Hematopoietic multipotent progenitor cell (in vitro differentiated cells): ENCODE measurements at places on chromosomes 16 and 17.

GRCh38 chr17:65058593-65058992 lies 2.1 kb upstream of the GNA13 start:
- no peak for DNase-seq

- DNase-seq, result no peak
Measured at GRCh38 chr16:81481207-81481821, 36.7 kb downstream of the CMIP start.

DNA sequence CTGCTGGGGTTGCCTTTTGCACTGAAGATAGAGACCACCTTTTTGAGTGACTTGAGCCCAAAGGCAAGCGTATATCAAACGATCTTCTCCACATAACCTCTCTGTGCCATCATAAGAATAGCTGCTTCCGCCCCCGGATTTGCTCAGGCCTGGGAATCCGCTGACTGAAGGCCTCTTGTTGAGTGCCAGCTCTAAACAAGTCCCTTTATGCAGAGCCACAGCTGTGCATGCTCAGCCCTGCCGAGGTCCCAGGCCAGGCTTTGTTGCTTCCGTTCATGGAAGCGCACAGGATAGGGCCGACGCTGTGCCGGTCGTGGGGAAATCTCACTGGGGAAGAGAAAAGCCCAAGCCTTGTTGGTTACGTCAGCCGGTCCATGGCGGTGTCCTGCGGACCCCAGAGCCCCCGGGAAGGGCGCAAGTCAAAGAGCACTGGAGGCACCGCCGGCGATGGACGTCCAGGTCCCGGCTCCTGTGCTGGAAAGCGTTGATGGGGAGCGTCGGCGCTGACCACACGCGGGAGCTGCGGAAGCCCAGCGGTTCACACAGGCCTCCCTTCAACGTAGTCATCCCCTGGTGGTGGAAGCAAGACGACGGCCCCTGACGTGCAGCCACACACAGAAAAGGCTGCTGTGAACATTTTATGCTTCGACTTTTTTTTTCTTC lies 23.5 kb upstream of the RPL13 start:
- DNase-seq, result no peak

DNA sequence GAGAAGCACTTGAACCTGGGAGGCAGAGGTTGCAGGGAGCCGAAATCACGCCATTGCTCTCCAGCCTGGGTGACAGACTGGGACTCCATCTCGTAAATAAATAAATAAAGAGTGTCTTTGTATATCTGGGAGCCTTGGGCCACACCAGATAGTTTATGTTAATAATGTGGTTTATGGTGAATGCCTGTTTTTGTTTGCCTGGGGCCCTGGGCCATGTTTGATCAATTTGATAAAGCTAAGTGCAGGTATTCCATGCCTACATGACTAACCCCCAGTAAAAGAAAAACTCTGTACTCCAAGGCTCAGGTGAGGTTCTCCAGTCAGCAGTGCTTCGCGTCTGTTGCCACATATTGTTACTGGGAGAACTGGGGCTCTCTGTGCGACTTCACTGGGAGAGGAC lies 15.1 kb downstream of the SCIMP start:
- no peak for DNase-seq

DNA sequence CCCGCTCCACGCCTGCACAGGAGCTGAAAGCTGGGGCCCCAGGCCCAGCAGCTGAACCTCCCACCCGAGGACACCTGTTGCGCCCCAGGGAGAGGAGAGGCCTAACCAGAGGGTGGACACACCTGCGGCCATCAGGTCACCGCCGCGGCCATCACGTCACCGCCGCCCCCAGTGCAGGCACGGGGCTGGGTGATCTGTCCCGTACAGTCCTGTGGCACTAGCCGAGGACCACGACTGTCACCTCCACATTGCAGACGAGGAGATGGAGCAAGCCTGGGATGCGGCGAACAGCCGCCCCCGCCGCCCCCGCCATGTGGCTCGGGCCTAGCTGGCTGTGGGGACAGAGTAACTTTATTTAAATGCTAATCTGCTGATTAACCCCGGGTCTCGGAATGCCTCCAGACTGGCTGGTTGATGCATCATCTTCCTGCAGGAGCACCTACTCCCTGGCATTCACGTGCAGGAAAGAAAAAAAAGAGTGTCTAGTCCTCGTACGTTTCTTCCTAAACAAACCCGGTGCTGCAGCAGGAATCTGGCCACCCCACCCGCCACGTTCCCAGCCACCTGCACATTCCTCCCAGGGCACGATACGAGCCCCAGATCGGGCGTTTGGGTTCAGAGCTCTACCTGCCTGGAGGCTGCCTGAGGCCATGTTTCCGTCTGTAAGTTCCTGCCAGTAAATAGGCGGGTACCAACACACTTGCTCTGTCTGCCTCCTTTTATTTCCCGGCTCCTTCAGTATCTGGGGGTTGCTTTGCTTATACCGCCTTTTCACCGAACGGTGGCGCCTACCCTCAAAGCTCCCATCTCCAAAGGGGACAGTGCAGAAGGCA lies 29.9 kb downstream of the PIEZO1 start:
- peak; percentile 44 for DNase-seq

DNA sequence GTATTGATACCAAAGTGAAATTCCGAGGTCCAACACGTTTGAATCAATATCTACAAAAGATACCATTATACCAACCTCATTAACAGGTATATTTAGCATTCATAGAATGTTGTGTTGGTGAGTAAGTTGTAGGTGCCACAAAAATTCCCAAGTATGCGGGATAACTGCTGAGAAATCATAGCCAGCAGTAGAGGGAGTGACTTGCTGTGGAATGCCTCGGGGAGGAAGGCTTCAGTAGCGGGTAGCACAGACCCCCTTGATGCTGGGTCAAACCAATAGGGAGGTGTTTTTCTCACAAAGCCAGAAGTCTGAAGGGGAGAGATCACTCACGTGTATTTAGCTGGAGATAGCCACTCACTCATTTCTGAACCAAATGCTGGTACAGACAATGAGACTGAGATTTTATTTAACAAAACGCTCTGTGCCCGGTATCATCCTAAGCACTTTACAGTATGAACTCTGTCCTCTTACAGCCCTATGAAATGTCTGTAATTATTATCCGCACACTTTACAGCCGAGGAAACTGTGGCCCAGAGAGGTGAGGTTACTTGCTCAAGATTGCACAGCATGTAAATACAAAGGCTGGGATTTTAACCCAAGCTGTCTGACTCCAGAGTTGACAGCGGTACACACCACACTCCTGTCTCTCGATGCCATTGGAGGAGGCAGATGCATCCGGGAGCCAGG lies 23.1 kb downstream of the HSBP1 start:
- DNase-seq, result no peak

DNA sequence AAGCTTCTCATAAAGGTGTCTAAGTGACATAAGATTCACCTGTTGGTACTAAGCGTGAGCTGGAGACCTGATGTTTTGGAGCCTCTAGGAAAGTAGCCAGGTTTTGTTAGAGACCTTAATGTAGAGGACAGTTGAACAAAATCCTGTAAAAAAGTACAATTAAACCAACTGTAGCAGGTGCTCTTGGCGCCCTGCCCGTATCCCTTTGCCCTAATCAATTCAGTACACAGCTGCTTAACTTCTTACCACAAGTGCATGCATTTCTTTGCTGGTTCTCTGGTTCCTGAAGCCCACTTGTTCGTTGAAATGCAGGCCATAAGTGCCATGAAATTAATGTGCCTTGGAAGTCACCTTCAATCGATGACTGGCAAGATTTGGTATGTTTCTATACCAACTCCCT lies 24.4 kb downstream of the GLP2R start:
- DNase-seq, result no peak

- peak; percentile 52 for DNase-seq
Measured at GRCh38 chr17:37470181-37470580, 19.5 kb upstream of the DUSP14 start.

- DNase-seq, result peak; percentile 72
Measured at GRCh38 chr16:28140788-28141618, 70.8 kb downstream of the XPO6 start.

DNA sequence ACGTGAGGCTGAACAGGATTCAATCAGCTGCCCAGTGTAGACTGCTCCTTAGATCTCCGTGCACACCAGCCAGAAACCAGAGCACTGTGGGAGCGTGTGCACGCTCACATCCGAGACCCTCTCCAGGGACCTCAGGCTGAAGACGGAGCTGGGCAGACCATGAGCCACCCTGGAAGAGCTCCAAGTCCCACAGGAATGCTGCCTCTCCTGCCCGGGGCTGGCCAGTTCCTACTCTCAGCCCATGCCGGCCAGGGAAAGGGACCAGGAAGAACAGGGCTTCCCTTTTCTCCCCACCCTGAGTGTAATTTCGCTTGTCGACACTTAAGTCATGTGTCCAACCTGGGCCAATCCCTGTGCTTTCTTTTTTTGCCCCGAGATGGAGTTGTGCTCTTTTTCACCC lies 6.9 kb downstream of the ALYREF start:
- DNase-seq, result no peak

GRCh38 chr17:78045316-78045715 lies 83.2 kb downstream of the TMC6 start:
- DNase-seq, result no peak

- no peak for DNase-seq
Measured at GRCh38 chr16:51449441-51449840, 298.4 kb upstream of the SALL1 start.

GRCh38 chr16:55465077-55465896 lies 13.7 kb upstream of the MMP2 start:
- peak; percentile 82 for DNase-seq

DNA sequence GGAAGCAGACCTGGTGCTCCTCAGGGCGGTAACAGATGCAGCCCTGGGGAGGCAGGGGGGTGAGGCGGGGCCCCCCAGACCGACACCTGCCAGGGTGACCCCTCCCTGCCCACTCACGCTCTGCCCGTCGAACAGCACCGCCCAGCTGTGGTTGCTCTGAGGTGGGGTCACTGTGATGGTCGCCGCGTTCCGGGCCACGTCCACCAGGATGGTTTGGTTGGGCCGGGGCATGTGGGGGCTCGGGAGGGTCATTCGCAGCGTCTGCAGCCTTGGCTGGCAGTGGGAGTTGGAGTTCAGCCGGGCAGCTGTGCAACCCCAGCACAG lies 692 bp downstream of the BRICD5 start:
- DNase-seq, result no peak

GRCh38 chr16:15498427-15499175 lies 64.2 kb downstream of the BMERB1 start:
- DNase-seq, result no peak

DNA sequence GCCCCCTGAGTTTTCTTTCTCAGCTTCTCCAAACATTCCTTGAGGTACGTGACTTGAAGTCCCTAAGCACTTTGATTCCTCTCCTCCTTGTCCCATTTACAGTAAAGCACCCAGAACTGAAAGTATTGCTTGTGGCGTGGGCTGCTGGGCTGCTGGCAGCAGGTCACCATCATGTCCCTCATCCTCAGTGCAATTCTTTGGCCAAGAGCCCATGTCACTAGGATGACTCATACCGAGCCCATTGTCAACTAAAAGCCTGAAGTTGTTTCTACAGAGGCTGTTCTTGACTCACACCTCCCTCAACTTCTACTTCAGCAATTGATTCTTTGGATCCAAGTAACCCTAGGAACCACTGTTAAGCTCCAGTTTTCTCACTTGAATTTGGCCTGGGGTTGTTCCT lies 54.3 kb downstream of the KPNA2 start:
- DNase-seq, result no peak

GRCh38 chr16:76297941-76298340 lies 20.7 kb downstream of the CNTNAP4 start:
- DNase-seq, result no peak

- DNase-seq, result no peak
Measured at GRCh38 chr16:30485818-30486436, 13.4 kb downstream of the ITGAL start.

DNA sequence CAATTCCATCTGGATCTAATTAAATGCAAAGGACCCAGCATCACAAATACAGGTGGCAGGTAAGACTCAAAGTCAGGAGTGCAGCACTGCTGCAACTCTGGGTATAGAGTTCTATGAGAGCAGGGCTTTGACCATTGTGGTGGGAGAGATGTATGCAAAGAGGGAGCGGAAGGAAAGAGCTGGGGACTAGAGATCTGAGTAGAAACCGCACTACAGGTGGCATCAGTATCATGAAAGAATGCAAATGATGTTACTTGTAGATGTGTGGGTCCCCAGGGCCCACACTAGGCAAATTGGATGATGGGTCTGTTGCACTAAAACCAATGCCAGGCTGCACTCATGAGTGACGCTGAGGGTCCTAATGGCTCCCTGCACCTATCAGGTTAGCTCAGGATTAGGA lies 287.1 kb upstream of the ASIC2 start:
- no peak for DNase-seq

DNA sequence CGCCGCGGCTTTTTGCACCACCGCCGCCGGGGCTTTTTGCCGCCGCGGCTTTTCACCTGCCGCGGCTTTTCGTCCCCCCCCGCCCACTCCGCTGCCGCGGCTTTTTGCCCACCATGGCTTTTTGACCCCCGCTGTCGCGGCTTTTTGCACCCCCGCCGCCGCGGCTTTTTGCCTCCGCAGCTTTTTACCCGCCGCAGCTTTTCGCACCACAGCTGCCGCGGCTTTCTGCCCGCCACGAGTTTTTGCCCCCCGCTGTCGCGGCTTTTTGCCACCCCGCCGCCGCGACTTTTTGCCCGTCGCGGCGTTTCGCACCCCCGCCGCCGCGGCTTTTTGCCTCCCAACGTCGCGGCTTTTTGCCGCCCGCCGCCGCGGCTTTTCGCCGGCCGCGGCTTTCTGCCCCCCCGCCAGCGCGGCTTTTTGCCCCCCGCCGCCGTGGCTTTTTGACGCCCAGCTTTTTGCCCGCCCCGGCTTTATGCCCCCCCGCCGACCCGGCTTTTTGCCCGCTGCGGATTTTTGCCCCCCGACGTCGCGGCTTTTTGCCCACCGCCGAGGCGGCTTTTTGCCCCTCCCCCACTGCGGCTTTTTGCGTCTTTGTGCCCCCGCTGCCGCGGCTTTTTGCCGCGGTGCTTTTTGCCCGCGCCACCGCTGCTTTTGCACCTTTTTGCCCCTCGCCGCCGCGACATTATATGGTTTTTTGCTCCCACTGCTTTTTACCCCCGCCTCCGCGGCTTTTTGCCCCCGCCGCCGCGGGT lies 1343.6 kb downstream of the TP53TG3F start:
- no peak for DNase-seq

GRCh38 chr17:65633988-65634387 lies 72.5 kb upstream of the AXIN2 start:
- DNase-seq, result no peak

DNA sequence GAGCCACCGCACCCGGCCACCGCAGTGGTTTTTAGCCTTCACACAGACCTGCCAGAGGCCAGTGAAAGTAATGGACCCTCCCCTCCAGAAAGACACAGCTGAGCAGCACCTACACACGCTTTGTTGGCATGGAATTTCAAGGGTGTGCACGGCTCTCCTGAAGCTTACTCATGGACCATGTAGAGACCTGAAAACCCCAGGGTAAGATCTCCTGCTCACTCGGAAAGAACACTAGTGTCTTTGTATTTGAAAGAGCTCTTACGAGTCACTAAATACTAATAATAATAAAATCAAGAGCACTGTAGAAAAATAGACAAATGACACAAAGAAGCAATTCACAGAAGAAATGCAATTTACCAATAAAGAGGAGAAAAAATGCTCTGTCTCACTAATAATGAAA lies 20.0 kb downstream of the SLC43A2 start:
- DNase-seq, result no peak
